Umbilical cord (tissue), 2 donors: ENCODE measurements at places on chromosomes 6 and 20.

- no peak for DNase-seq
Measured at GRCh38 chr20:34075647-34076046, 36.4 kb downstream of the EIF2S2 start.

- DNase-seq: no peak
Measured at GRCh38 chr6:169409742-169410312, 156.2 kb upstream of the THBS2 start.

GRCh38 chr6:24927277-24927955, 8.3 kb downstream of the RIPOR2 start:
- DNase-seq: no peak

DNA sequence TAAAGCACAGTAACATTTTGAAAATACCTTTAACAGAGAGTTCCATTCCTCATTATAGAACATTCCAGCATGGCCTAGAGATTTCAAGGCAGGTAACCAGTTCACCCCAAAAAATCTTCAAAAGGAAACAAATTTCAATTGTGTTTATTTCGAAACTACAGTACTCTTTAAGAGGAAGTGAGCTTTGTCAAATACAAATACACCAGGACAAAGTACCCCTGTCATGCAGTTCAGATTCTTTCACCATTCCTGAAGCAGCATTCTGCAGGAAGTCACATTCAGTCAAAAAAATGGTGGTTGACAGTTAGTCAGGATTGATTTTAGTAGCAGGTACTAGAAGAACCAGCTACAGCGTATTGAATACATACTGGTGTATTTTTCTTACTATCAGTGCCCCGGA, 89.6 kb upstream of the RIN2 start:
- no peak for DNase-seq

- DNase-seq: no peak
Measured at GRCh38 chr6:130202782-130203181, 20.0 kb downstream of the SAMD3 start.

DNA sequence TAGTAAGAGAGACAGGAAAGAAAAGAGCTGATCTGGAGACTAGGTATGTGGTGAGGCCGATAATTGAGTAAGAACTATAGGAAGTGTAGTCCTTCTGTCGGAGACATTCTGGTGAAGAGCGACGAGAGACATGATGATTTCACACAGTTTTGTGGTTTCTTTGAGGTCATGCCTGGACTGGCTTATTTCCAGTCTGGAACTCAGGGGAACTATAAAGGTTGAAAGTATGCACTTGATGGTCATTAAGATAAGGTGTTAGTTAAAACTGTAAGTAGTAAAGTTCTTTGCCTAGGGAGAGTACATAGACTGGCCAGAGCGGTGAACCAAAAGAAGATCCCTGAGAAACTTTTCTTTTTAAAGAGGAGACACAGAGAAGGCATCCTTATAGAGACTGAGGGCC, 68.8 kb downstream of the RFX6 start:
- peak; percentile 32 for DNase-seq

DNA sequence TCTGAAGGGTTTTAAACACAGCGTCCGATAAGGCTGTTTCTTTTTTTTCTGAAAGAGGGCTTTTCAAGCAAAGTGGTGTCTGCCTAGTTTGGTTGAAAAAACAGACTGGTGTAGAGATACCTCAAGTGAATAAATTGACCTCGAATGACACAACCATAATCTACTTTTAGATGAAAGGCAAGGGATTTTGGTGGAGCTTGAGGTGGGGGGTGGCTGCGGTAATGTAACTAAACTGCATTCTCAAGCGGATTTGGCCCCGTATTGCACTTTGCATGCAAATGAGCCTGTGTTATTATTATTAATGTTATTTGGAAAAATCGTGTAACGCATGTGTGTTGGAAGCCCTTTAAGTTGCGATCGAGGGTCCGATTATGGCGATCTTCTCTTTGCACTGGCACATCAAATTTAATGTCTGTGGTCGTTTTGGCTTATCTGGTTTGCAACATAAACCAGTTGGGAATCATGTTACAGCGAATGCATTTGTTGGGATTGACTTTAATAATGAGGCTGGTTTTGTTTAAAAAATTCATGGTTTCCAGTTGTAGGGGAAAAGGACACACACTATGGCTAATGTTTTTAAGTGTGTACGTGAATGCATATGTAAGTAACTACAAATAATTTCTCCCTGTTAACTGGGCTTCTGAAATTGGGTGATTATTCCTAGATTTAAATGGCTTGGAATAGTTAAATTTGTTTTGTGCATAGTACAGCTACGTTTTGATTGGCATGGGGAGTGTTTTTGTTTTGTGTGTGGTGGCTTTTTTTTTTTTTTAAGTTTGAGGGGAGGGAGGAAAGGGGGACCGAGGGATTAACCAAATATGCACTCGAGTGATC, 1.0 kb downstream of the JARID2 start:
- no peak for DNase-seq

DNA sequence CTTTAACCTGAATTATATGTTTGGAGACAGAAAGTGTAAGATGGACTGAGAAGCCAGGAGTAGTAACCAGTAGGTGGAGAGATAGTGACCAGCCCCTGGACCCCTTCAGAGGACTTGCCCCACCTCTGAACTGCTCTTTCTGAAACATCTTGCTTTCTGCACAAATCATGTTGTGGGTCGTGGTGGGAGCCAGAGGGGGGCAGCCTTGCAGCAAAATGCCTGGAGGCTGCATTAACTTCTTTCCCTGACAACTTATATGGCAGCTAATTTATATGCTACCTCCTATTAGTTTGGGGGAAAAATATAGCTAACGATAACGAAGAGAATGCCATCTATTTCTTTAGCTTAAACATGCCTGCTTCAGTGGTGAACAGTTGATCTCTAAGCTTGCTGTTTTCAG, 859.8 kb downstream of the MAFB start:
- no peak for DNase-seq

- no peak for DNase-seq
Measured at GRCh38 chr20:21202259-21202658, 76.4 kb downstream of the KIZ start.

DNA sequence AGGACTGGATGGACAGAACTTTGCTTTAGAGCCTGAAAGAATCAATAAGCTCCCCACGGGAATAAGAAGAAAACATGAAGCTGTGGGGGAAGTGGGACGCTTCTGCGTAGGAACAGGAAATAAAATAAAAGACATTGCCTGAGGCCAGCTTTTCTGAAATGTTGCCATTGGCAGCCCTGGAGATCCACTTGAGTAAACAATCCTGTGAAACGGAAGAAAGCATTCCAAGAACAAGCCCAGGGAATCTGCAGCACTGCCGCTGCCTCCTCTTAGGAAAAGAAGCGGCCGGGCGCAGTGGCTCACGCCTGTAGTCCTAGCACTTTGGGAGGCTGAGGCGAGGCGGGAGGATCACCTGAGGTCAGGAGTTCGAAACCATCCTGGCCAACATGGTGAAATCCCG, 182.3 kb upstream of the RALGAPA2 start:
- DNase-seq: no peak

GRCh38 chr6:35359744-35360348, 17.5 kb downstream of the PPARD start:
- peak; percentile 27 for DNase-seq

DNA sequence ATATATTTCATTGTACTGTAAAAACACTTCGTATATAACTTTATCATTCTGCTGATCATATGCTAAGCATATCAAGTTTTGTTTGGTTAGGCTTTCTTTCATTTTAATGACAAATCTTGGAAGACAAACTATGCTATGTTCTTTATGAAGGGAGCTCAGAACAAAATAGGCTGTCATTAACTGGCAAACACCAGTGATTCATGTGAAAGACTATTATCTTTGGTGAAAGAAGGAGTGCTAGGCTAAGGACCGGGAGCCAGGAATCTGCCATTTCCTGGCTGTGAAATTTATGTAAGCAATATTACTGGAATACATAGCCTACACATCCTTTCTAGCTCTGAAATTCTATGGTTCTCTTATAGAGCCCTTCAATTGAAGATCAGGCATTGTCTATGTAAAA, 136.2 kb upstream of the CCN2 start:
- DNase-seq: peak; percentile 32

DNA sequence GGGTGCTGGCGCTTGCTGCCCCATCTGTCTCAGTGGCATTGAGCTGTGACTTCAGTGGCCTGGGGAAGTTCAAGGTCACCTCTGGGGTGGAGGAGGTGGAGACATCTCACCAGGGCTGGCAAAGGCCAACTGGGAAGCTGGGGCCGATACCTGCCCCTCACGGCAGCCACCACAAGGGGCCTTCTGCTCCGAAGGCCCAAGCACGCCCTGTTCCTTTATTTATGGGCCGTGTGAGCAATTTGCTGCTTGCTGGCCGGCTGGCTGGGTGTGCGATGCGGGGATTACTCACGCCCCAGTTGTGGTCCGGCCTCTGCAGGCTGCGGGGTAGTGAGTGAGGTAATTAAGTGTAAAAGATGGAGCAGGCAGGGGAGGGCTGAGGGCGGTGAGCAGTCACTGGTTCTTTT, 13.2 kb upstream of the SCRT2 start:
- DNase-seq: no peak

- no peak for DNase-seq
Measured at GRCh38 chr6:83707829-83708545, 914 bp downstream of the SNAP91 start.

GRCh38 chr6:157529654-157530039, 148.7 kb downstream of the ZDHHC14 start:
- no peak for DNase-seq

GRCh38 chr6:144621332-144621731, 336.2 kb downstream of the UTRN start:
- no peak for DNase-seq

GRCh38 chr6:54873599-54873998, 27.0 kb downstream of the FAM83B start:
- DNase-seq: peak; percentile 64

DNA sequence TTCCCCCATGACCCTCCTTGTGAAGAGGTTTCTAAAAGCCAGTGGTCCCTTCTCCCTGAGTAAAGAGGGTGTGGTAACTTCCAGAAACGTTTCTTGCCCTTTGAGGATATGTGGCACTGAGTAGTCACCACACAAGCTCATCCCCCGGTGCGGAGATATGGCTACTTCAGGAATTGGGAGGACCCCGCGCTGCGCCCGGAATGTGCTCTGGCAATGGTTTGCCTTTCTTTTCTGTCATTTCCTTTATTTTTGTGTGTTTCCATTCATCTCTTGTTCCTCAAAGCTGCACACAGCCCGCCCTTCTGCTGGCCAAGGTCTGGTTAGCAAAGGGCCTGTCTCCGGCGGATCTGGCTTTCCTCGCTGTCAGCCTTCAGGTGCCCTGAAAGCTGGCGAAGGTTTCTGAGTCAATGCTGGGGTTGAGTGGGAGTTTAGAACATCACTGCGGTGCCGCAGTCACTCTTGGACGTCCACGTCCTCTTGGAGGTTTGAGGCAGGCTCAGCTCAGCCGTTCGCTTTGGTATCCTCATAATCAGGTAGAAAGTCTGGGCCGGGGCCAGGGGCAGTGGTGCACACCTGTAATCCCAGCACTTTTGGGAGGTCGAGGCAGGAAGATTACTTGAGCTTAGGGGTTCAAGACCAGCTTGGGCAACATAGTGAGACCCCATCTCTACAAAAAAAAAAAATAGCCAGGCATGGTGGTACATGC, 67.2 kb downstream of the TCP11 start:
- no peak for DNase-seq

DNA sequence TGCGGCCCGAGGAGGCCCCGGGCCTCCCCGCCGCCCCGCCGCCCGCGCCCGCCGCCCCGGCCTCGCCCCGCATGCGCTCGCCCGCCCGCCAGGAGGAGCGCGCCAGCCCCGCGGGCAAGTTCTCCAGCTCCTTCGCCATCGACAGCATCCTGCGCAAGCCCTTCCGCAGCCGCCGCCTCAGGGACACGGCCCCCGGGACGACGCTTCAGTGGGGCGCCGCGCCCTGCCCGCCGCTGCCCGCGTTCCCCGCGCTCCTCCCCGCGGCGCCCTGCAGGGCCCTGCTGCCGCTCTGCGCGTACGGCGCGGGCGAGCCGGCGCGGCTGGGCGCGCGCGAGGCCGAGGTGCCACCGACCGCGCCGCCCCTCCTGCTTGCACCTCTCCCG, 1.5 kb downstream of the FOXQ1 start:
- DNase-seq: no peak

DNA sequence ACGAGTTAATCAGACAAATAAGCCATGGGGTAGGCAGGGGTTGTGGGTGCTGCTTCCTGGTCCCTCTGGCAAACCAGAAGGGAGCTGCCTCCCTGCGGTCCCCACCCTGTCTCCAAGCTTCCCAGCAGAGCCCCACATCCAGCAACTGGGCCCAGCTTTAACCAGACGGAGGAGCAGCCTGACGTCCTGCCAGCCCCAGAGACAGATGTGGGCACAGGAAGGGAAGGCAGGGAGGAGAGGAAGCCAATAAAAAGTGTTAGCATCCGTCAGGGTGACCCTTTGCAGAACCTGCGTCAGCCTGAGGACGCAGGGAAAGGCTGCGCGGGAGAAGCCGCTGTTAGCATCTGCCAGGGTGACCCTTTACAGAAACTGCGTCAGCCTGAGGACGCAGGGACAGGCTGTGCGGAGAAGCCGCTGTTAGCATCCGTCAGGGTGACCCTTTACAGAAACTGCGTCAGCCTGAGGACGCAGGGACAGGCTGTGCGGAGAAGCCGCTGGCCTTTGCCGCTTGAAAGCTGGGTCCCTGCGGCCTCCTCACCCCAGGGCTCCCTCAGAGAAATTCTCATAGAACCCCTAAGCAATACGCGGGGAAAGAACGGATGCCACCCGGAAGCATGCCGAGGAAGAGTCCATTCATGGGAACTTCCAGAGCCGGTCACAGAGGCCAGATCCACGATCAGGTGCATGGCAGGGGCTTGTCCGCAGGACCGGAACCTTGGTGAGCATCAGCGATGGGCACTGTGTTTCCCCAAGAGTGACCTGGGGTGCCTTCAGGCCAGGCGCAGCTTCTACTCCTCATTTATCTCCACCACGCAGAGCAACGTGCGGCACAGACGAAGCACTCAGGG, 15.9 kb downstream of the DLL1 start:
- no peak for DNase-seq

- peak; percentile 96 for DNase-seq
Measured at GRCh38 chr6:22149501-22150367, 147.1 kb downstream of the PRL start.

DNA sequence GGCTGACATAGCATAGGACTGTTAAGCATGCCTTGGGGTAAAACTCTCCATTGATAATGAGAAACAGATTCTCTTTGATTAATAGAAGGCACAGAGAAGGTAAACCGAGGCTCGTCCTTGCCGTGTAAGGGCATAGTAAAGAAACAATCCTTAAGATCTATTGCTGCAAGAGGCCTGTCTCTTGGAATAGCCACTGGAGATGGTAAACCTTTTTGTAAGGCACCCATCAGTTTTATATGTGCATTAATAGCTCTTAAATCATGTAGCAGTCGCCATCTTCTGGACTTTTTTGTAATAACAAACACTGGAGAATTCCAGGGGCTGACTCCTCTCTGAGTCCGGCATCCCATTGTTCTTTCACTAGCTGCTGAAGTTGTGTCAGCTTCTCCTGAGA, 8.4 kb upstream of the ABHD12 start:
- peak; percentile 78 for DNase-seq
